MCF 10A (cell line): ENCODE measurements at places on chromosomes 4 and X. TPM values are rescaled to one million over a fixed set of nuclear protein-coding genes. Genes with fewer than 3 reads are reported as not detected.
A peak's percentile ranks its signal among the peaks of the same experiment; 100 is the strongest.

DNA sequence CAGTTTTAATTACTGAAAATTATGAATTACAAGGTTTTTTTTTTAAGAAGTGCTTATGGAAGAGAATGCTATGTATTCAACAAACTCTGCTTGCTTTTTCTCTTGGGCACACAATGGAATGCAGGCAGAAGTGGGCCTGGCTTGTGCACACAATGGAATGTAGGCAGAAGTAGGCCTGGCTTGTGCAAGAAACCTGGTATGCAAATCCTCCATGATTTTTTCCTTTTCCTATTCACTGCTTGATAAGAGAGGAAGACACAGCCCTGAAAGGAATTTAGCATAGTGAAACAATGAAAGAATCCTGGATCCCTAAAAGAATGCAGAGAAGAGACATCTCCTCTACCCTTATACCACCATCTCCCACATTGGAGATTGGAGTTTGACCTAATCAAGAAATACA, 138.4 kb downstream of the COL25A1 start:
- H3K4me3 ChIP-seq, result no peak overlapping the region
- no peaks in the 10 kb centered on the region for H3K27me3 ChIP-seq
- H3K27ac ChIP-seq, result no peak overlapping the region
- peak; percentile 3 for DNase-seq
- H3K4me1 ChIP-seq, result peaks cover 4% of the 10 kb centered on the region

DNA sequence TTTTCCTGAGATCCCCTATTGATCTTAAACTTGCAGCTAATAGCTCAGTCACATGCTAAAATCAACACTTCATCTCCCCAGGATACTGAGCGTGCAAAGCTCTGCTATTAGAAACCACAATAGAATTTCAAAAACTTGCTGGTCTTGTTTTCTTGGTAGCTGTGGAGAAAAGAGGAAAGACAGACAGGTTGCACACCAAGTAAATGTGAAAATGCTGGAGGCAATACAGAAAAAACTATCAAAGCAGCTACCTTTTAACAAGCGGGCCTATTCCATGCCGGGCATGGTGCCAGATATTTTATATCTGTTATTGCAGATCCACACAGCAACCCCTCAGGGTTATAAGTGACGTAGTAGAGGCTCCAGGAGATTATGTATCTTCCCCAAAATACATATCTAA, 171.9 kb downstream of the DCTD start:
- no peaks in the 10 kb centered on the region for H3K36me3 ChIP-seq
- H3K27me3 ChIP-seq, result no peaks in the 10 kb centered on the region
- H3K4me1 ChIP-seq, result peaks cover 16% of the 10 kb centered on the region
- no peak overlapping the region for H3K27ac ChIP-seq
- peak; percentile 58 for DNase-seq
- H3K4me3 ChIP-seq, result no peak overlapping the region

Gene GALNT7
- total RNA-seq, result 13.7 and 19.9 TPM in 2 replicates

Gene ZNF718
- total RNA-seq, result 10.8 and 12.2 TPM in 2 replicates

Gene XG
- not detected in 2 replicates for total RNA-seq

DNA sequence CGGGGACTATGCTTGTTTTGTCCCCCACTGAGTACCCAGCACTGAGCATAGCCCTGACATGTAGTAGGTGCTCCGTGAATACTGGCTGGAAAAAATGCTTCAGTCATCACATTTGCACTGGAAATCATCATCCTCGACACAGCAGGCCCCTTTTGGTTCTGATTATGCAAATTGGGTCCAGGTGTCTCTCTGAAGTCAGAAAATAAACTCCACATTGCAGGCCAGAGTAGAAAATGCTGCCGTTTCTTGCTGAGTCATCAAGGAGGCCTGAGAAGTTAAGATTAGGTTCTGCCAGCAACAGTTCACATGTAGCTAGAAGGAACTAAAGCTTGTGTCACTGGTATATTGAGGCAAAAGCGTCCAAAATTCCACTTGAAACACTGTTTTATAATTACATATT, 15.0 kb upstream of the STK32B start:
- no peak overlapping the region for H3K4me3 ChIP-seq
- no peaks in the 10 kb centered on the region for H3K36me3 ChIP-seq

DNA sequence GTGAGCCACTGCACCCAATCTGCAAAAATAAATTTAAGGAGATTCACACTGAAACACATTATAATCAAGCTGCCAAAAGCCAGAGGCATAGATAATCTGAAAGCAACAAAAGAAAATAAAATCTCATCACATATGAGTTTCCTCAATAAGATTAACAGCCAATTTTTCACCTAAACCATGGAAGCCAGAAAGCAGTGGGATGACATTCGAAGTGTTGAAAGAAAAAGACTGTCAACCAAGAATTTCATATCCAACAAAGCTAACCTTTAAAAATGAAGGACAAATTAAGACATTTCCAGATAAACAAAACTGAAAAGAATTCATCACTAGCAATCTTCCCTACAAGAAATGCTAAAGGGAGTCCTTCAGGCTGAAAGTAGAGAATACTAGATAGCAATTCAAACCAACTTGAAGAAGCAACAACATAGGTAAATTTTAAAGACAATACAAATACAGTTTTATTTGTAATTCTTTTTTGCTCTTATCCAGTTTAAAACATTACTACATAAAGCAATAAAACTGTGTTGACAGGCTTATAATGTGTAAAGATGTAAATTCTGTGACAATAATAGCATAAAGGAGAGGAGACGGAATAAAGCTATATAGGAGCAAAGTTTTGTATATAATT, 23.1 kb upstream of the KLHL8 start:
- no peaks in the 10 kb centered on the region for H3K4me1 ChIP-seq
- H3K36me3 ChIP-seq, result peaks cover 5% of the 10 kb centered on the region
- no peak overlapping the region for H3K27ac ChIP-seq
- no peak for DNase-seq
- H3K27me3 ChIP-seq, result no peaks in the 10 kb centered on the region
- no peak overlapping the region for H3K4me3 ChIP-seq

- no peaks in the 10 kb centered on the region for H3K4me1 ChIP-seq
- no peaks in the 10 kb centered on the region for H3K27me3 ChIP-seq
- no peaks in the 10 kb centered on the region for H3K36me3 ChIP-seq
- no peak overlapping the region for H3K27ac ChIP-seq
- no peak for DNase-seq
Measured at GRCh38 chr4:95580226-95580625, 31.5 kb upstream of the UNC5C start.

DNA sequence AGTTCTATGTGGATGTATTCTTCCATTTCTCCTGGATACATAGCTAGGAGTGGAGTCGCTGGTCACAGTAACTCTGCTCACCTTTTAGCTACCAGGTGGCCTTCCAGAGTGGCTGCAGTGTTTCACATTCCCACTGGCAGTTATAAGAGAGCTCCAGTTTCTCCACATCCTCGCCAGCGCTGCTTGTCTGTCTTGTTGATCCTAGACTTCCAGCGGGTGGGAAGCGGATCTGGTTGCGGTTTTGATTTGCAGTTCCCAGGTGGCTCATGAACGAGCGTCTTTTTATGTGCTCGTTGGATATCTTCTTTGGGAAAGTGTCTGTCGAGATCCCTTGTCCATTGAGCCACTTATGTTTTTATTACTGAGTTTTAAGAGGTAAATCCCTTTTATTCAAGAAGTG, 11.6 kb downstream of the TACC3 start:
- no peak overlapping the region for H3K27ac ChIP-seq
- H3K4me3 ChIP-seq, result no peak overlapping the region
- H3K36me3 ChIP-seq, result peaks cover 55% of the 10 kb centered on the region
- H3K27me3 ChIP-seq, result no peaks in the 10 kb centered on the region

Gene LUZP4
- total RNA-seq, result not detected in 2 replicates

Gene EVC2
- total RNA-seq, result 5.5 and 6.0 TPM in 2 replicates

GRCh38 chr4:37892641-37893040, 1.8 kb downstream of the TBC1D1 start:
- H3K4me1 ChIP-seq, result no peaks in the 10 kb centered on the region

DNA sequence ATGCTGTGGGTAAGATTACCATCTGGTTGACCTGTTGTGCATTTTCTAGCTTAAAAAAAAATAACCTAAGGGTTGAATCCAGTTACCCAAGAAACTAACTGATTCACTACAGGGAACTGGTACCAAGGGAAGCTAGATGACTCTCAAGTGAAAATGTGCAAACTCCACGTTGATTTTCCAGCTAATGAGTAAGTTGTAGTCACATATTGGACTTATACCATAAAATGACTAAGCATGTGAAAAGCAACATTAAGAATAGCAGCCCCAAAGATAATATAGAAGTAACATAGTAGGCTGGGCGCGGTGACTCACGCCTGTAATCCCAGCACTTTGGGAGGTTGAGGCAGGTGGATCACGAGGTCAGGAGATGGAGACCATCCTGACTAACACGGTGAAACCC, 270.9 kb downstream of the SPRY1 start:
- H3K4me3 ChIP-seq, result no peak overlapping the region
- peak; percentile 30 for DNase-seq
- no peaks in the 10 kb centered on the region for H3K4me1 ChIP-seq
- no peaks in the 10 kb centered on the region for H3K27me3 ChIP-seq
- no peaks in the 10 kb centered on the region for H3K36me3 ChIP-seq

DNA sequence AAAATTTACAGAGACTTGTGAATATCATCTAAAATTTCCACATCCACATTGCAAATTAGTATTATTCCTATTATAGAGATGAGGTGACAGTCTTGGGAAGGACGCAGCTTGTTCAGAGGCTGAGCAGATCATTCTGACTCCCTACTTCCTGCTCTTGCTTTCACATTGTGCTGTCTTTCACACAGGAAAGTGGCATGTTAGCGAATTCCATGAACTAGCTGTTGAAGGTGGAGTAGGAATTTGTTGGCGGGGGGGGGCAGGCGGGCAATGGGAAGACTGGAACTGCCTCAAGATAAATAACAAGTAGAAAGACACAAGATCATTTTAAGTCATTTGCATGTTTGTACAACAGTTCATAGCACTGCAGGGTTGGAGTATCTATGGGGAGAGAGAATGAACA, 2.3 kb downstream of the PF4V1 start:
- H3K4me3 ChIP-seq, result no peak overlapping the region
- no peak for DNase-seq
- H3K4me1 ChIP-seq, result peaks cover 9% of the 10 kb centered on the region

- no peaks in the 10 kb centered on the region for H3K36me3 ChIP-seq
- no peak overlapping the region for H3K27ac ChIP-seq
- no peak overlapping the region for H3K4me3 ChIP-seq
- H3K4me1 ChIP-seq, result no peaks in the 10 kb centered on the region
- DNase-seq, result no peak
- H3K27me3 ChIP-seq, result no peaks in the 10 kb centered on the region
Measured at GRCh38 chr4:134490863-134491262, 289.3 kb upstream of the PABPC4L start.

Gene MCUB
- total RNA-seq, result 11.0 and 16.3 TPM in 2 replicates

DNA sequence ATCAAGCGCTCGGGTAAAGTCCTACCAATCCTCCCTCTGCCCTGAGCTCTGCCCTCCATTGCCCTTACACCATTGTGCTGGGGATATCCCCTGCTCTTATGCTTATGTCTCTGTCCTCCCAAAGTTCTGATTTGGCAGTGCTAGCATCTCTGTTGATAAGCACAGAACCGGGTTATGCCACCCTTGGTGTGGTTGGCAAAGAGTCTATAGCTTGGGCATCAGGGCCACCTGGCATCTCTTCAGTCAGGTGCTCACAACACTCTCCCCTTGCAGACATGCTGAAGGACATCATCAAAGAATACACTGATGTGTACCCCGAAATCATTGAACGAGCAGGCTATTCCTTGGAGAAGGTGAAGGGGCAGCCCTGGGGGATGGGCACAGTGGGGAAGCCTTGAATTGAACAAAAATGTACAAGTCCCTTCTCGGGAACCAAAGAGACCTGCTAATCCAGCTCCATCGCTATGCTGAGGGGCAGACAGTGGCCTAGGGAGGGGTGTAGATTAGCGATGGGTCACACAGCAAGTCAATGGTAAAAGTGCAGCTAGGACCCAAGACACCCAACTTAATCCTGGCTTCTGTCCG, 3.8 kb downstream of the MAGED2 start:
- H3K4me3 ChIP-seq, result no peak overlapping the region
- no peak for DNase-seq
- H3K27me3 ChIP-seq, result peaks cover 37% of the 10 kb centered on the region
- H3K36me3 ChIP-seq, result peaks cover 24% of the 10 kb centered on the region
- no peaks in the 10 kb centered on the region for H3K4me1 ChIP-seq
- no peak overlapping the region for H3K27ac ChIP-seq

Gene CPLX1
- 2.7 and 3.5 TPM in 2 replicates for total RNA-seq

GRCh38 chr4:10721616-10722015, 37.0 kb upstream of the CLNK start:
- H3K4me1 ChIP-seq, result no peaks in the 10 kb centered on the region
- no peak overlapping the region for H3K4me3 ChIP-seq
- no peaks in the 10 kb centered on the region for H3K27me3 ChIP-seq
- H3K27ac ChIP-seq, result no peak overlapping the region
- no peaks in the 10 kb centered on the region for H3K36me3 ChIP-seq

Gene TBC1D8B
- total RNA-seq, result 3.3 and 4.7 TPM in 2 replicates

DNA sequence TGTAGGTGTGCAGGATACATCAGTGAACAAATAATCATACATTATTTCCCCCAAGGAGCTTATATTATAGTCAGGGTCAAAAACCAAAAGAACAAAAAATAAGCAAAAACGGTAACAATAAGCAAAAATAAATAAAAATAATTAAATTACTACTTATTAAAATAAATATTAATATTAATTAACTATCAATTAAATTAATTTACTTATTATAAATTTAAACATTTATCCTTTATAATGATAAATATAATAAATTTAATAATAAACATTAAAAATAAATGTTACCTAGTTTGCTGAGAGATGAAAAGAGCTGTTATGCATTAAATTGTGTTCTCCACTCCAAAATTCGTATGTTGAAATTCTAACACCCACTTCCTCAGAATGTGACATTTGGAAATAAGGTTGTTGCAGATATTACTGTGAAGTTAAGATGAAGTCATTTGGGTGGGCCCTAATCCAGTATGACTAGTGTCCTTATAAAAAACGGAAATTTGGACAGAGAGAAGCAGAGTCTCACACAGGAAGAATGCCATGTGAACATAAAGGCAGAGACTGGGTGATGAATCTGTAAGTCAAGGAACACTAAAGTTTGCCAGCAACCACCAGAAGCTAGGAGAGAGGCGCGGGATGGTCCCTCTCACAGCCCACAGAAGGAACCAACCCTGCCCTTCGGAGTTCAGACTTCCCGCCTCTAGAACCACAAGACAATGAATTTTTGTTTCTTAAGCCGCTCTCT, 67.2 kb upstream of the IBSP start:
- H3K27me3 ChIP-seq, result no peaks in the 10 kb centered on the region
- no peak overlapping the region for H3K4me3 ChIP-seq
- H3K4me1 ChIP-seq, result peaks cover 5% of the 10 kb centered on the region
- no peaks in the 10 kb centered on the region for H3K36me3 ChIP-seq

- no peaks in the 10 kb centered on the region for H3K27me3 ChIP-seq
- no peak for DNase-seq
- no peak overlapping the region for H3K4me3 ChIP-seq
Measured at GRCh38 chr4:158682066-158682465, 10.0 kb downstream of the ETFDH start.

- DNase-seq, result peak; percentile 37
- no peaks in the 10 kb centered on the region for H3K36me3 ChIP-seq
- H3K4me3 ChIP-seq, result no peak overlapping the region
- H3K27ac ChIP-seq, result peak overlapping the region; percentile 21
- peaks cover 11% of the 10 kb centered on the region for H3K4me1 ChIP-seq
- H3K27me3 ChIP-seq, result no peaks in the 10 kb centered on the region
Measured at GRCh38 chr4:112127803-112128202, 17.5 kb upstream of the FAM241A start.

GRCh38 chr4:28254003-28254402, 1393.4 kb downstream of the STIM2 start:
- no peak overlapping the region for H3K4me3 ChIP-seq
- H3K27me3 ChIP-seq, result no peaks in the 10 kb centered on the region
- no peaks in the 10 kb centered on the region for H3K4me1 ChIP-seq

Gene CCDC160
- not detected in 2 replicates for total RNA-seq

- H3K4me3 ChIP-seq, result peak overlapping the region; percentile 77
- H3K36me3 ChIP-seq, result no peaks in the 10 kb centered on the region
- peak; percentile 49 for DNase-seq
- peaks cover 9% of the 10 kb centered on the region for H3K4me1 ChIP-seq
- no peaks in the 10 kb centered on the region for H3K27me3 ChIP-seq
- no peak overlapping the region for H3K27ac ChIP-seq
Measured at GRCh38 chr4:37978248-37978924, 18.2 kb downstream of the PTTG2 start.
